Stimulated activated CD8-positive, alpha-beta memory T cell treated with anti-CD3 and anti-CD28 coated beads, Interleukin-7, amount 100 ng/mL, for 24 hours (primary cell): ENCODE measurements at places on chromosomes 16 and 17.

- DNase-seq: no peak
Observed at GRCh38 chr17:80706463-80706867, 161.8 kb downstream of the RPTOR start.

GRCh38 chr17:74599448-74599939 lies 7.4 kb upstream of the CD300LD start:
- no peak for DNase-seq

DNA sequence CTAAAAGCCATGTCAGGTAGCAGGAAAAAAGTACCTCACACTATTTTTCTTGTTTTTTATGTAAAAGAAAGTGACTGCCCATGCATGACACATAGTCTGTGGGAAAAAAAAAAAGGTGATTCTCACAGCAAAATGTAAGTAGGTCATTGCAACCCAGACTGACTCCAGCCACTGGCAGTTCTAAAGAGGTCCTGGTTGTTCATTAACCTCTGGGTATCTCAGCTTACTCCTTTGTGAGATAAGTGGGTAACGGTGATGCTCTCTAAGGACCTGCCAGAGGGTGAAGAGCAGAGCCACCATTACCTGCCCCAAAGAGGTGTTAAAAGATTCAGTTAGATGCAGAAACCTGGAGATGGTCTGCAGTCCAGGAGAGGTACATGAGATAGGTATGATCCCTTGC lies 531.9 kb downstream of the GRIN2A start:
- no peak for DNase-seq

GRCh38 chr16:53870831-53871230 lies 166.9 kb downstream of the FTO start:
- no peak for DNase-seq

DNA sequence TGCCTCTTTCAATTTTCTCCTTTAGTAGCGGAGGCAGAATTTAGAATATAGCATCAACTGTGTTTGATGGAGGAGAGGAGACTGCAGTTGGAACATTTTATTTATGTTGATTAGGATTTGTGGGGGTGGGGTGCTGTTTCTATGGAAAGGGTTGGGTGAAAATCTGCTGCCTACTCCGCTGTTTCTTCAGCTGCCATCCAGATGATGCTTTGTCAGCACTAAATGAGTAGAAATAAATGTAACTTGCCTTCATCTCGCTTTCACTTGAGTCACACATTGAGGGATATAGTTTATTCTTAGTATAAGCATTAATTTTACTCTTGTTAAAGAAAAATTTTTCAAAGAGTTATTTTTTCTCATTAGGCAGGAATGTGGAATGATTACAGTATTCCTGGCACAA lies 42.1 kb downstream of the ABHD15 start:
- no peak for DNase-seq

DNA sequence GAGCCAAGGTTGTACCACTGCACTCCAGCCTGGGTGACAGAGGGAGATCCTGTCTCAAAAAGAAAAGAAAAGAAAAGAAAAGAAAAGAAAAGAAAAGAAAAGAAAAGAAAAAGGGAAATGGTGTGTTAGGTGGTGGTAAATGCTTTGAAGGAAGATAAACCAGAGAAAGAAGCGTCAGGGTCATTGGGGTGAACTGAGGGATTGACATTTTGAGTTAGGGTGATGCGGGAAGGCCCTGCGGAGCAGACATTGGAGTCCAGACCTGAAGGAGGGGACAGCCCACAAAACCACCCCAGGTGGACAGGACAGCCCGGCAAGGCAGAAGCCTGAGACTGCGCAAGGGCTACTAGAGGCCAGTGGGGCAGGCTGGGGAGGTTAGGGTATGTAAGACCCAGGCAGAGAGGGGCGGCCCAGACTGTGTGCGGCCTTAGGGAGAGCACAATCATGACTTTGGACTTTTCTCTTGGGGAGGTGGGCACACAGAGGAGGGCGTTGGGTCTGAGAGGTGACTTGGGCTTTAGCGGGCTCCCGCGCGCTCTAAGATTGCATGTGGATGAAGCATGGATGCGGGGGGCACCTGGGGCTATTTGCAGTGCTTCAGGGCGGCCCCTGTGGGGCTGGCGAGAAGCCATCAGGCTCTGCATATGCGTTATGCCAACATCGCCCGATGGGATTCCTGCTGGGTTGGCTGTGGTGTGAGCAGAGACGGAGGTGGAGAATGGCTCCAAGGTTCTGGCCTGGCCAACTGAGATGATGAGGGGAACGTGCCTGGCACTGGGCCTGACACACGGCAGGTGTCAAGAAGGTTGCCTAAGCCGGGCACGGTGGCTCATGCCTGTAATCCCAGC lies 3.3 kb upstream of the GAA start:
- DNase-seq: no peak

DNA sequence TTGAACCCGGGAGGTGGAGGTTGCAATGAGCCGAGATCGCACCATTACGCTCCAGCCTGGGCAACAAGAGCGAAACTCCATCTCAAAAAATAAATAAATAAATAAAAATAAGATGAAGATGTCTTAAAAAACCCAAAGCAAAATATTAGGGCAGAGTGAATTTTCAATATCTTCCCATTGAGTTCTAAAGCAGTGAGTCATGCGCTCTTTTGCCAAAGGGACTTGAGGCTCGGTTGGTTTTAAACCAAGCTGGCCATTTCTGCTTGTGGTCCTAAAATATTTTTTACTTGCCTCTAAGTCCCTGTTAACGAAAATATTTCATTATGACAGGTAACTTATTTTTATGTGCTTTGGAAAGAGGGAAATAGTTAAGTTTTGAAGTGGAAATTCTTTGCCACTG lies 4.7 kb downstream of the PAFAH1B1 start:
- no peak for DNase-seq
